ENCODE measurements at places on chromosomes 4 and X.

GRCh38 chr4:70670332-70671014 is 4.2 kb upstream of the JCHAIN start:
- H3K27me3 ChIP-seq = no peaks in the 10 kb centered on the region
- H3K36me3 ChIP-seq = no peaks in the 10 kb centered on the region
- no peak overlapping the region for H3K27ac ChIP-seq
- DNase-seq = no peak
- H3K4me1 ChIP-seq = no peaks in the 10 kb centered on the region

GRCh38 chr4:40763228-40763716 is 13.5 kb downstream of the NSUN7 start:
- H3K4me1 ChIP-seq = no peaks in the 10 kb centered on the region
- H3K27me3 ChIP-seq = no peaks in the 10 kb centered on the region
- no peak overlapping the region for H3K27ac ChIP-seq
- DNase-seq = no peak
- H3K36me3 ChIP-seq = peaks cover 1% of the 10 kb centered on the region
- no peak overlapping the region for H3K4me3 ChIP-seq

DNA sequence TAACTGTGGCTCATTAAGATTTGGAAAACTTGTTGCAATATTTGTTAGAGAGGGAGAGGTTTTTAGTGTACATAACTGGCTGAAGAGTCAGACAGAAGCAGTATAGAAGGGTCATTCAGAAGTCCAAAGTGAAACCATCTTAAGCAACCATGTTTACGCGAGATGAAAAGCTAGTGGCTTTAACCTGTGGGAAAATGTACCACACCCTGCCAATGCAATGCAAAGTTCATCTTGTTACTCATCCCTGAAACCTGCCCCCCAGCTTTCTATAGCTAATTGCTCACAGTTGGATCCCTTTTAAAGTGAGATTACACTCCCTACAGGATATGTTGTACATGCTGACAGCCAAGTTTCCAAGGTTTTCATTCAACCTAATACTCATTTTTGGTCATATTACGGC is 96.7 kb upstream of the RAPGEF2 start:
- DNase-seq = no peak
- H3K36me3 ChIP-seq = no peaks in the 10 kb centered on the region
- no peaks in the 10 kb centered on the region for H3K27me3 ChIP-seq
- no peak overlapping the region for H3K4me3 ChIP-seq

DNA sequence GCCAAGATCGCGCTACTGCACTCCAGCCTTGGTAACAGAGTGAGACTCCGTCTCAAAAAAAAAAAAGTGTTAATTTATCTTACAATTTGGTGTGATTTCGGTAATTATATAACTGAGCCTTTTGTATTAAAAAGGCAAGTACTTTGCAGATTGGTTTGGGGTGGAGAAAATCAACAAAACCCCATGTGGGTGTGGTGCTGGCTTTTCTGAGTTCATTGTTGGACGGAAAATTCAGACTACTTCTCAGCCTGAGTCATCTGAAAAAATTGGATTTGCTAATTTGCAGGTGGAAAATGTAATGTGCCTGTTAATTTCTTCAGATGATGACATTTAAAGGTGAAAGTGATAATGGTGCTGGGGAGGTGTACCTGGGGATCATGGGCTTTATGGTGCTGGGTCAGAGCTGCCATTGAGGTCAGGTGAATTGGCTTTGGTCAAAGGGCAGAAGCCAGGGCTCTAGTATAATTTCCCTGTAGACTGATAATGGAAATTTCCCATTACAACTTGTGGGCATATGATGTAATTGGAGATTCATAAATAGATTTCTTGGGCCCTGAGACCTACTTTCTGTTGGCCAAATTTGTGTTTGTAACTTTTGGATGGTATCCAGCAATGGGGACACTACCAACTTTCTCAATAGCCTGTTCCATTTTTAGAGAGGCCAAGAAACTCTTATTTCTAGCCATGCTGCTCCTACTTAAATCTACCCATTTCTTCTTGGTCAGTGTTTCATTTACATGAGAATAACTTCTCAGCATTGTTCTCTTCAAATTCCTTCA is 74.3 kb upstream of the TEX13D start:
- H3K27ac ChIP-seq = no peak overlapping the region
- H3K4me1 ChIP-seq = no peaks in the 10 kb centered on the region
- DNase-seq = no peak
- H3K27me3 ChIP-seq = peaks cover 2% of the 10 kb centered on the region
- no peaks in the 10 kb centered on the region for H3K36me3 ChIP-seq

DNA sequence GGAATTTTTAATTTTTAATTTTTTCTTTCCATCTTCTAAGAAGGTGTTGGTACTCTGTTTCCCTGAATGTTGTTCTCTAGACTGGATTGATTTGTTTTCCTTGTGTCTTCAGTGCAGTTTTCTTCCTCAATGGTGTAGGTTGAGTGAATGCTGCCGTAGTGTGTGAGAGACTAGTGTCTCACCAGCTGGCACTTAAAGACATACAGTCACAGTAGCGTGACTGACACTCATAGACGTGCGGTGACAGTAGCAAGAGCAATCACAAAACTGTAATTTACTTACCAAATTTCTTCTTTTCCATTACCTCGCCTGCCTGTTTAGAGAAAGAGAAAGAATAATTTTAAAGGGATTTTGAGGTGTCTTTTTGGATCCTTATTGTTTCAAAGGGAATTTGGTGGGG is 21.4 kb upstream of the PGM2 start:
- no peak overlapping the region for H3K4me3 ChIP-seq
- no peaks in the 10 kb centered on the region for H3K27me3 ChIP-seq
- no peak for DNase-seq
- no peak overlapping the region for H3K27ac ChIP-seq

- no peaks in the 10 kb centered on the region for H3K27me3 ChIP-seq
- H3K27ac ChIP-seq = no peak overlapping the region
- no peaks in the 10 kb centered on the region for H3K36me3 ChIP-seq
- no peak for DNase-seq
- H3K4me3 ChIP-seq = no peak overlapping the region
- H3K4me1 ChIP-seq = no peaks in the 10 kb centered on the region
Measured at GRCh38 chr4:94931626-94932025, 173.9 kb downstream of the BMPR1B start.

DNA sequence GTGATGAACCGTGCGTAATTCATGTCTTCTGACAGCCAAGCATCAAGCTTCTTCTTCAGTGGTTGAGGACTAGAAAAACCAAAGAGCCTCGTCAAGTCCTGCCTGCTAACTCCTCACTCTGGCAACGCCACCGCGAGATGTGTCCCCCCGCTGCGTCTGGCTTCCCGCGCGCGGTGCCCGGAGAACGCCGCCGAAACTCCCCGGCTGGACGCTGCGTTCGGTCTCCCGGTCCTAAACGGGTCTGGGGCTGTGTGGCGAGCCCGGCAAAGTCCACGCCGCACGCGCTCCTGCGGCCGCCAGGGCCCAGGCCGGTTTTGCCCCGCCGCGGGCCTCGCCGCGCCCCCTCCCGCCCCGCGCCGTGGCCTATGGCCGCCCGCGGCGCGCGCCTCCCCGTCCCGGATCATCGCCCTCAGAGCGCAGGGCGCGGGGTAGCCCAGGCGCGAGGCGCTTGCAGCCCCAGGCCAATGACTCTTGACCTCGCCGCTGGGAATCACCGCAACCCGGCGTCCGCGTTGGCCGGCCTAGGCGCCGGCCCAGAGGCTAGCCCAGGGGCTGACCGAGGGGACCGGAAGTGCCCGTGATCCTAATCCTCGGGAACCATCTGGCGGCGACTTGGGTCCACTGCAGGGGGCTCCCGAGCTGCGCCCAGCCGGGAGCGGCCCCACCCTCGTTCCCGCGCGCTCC is at the start of gene AADAT:
Gene AADAT, minus strand, starts transcription at position 289 of the 684 bp plus-strand sequence. Its CDS starts 266 bp downstream, at position 23.
- peak within 1 kb of the TSS; percentile 63 for H3K4me3 ChIP-seq
- peak within 1 kb of the TSS; percentile 80 for H3K27ac ChIP-seq
- H3K27me3 ChIP-seq = no peaks in the 10 kb centered on the region
- peak; percentile 74 for DNase-seq
- H3K36me3 ChIP-seq = peaks cover 3% of the 10 kb centered on the region

DNA sequence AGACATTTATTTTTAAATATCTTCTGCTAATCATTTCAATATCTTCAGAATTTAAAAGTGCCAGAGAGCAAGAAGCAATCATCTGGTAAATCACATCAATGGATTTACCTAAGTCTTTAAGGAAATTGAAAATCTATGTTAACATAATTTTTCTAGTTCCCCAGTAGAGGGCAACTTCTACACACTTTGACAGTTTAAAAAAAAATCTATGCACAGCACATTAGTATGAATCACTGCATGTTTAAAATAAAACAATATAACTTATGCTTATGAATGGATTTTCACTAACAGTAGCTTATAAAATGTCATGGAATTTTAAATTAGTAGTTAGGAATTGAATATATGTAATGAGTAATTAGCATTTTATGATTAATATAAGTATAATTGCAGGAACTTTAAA is 126.5 kb downstream of the REELD1 start:
- peak; percentile 63 for DNase-seq
- no peak overlapping the region for H3K27ac ChIP-seq
- no peak overlapping the region for H3K4me3 ChIP-seq
- no peaks in the 10 kb centered on the region for H3K4me1 ChIP-seq
- H3K36me3 ChIP-seq = no peaks in the 10 kb centered on the region
- no peaks in the 10 kb centered on the region for H3K27me3 ChIP-seq

GRCh38 chr4:106034220-106034619 is 138.9 kb downstream of the NPNT start:
- H3K27ac ChIP-seq = no peak overlapping the region
- peak; percentile 5 for DNase-seq
- H3K36me3 ChIP-seq = no peaks in the 10 kb centered on the region
- no peaks in the 10 kb centered on the region for H3K27me3 ChIP-seq
- H3K4me1 ChIP-seq = no peaks in the 10 kb centered on the region
- no peak overlapping the region for H3K4me3 ChIP-seq
